ENCODE measurements at places on chromosomes 12 and 14. TPM values are rescaled to one million over a fixed set of nuclear protein-coding genes. Genes with fewer than 3 reads are reported as not detected.

Gene TMEM119
- total RNA-seq, result 0.80 TPM

DNA sequence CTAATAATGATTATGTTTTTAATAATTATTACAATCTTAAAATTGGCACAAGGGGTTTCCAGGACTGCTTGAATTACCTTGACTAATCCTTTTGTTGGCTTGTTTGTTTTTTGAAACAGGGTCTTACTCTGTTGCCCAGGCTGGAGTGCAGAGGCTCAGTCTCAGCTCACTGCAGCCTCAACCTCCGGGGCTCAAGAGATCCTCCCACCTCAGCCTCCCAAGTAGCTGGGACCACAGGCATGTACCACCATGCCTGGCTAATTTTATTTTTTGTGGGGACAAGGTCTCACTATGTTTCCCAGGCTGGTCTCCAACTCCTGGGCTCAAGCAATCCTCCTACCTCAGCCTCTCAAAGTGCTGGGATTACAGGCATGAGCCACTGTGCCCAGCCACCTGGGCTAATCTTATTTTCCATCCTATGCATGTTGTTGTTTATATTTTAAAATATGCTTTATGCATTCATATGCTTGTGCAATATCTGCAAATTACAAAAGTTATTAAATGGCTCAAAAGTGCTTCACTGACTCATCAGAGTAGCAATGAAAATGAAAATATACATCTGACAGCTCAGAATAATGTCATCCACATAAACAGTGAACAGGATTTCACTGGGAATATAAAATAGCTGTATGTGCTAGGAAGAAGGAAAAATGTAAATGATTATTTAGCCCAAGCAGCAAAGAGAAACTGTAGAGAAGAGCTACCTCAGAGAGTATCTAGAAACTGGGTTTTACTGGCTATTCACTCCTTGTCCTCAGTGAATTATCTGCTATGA is 24.8 kb upstream of the PLEKHG6 start:
- DNase-seq, result no peak

- no peak for DNase-seq
These were observed 56.3 kb upstream of the GTF2A1 start for GRCh38 chr14:81277096-81277495.

Gene TMEM229B
- total RNA-seq, result 13.3 TPM

DNA sequence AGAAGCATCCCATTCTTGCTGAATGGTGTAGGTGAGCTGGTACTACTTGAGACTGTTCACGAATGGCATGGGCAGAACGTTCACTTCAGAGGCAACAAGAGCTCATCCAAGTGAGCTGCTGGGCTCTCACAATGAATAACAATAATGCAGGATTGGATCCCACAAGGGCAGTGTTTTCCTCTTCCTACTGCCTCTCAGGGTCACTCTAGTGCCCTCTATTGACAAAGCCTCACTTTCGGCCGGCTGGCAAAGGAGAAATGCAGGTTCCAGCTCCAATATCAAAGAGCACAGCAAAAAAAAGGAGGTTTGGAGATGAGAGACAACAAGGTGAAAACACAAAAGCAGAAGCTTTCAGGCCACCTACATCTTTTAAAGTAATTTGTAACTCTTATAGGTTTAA is 74.6 kb upstream of the MYF6 start:
- no peak for DNase-seq

DNA sequence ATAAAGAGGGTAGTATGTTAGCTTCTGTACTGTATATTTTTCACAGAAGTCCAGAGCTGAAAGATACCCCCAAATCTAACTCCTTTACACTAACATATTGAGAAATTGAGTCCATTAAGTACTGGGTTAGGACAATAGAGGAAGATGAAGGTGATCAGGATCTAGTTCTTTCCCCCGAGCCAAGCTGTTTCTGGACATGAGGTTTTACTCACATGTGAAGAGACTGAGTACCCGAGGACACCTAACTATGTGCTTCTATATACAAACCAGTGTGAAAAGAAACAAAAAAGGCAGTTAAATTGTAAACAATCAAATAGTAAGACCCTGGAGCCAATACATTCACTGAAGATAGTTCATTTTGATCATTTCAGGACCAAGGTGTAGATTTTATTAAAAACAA is 3.8 kb upstream of the TRHDE start:
- DNase-seq, result no peak

Gene OR4E2
- 0.25 TPM for total RNA-seq

GRCh38 chr12:12976366-12976765 is 23.7 kb downstream of the HEBP1 start:
- no peak for DNase-seq

Gene PAX9
- total RNA-seq, result not detected

DNA sequence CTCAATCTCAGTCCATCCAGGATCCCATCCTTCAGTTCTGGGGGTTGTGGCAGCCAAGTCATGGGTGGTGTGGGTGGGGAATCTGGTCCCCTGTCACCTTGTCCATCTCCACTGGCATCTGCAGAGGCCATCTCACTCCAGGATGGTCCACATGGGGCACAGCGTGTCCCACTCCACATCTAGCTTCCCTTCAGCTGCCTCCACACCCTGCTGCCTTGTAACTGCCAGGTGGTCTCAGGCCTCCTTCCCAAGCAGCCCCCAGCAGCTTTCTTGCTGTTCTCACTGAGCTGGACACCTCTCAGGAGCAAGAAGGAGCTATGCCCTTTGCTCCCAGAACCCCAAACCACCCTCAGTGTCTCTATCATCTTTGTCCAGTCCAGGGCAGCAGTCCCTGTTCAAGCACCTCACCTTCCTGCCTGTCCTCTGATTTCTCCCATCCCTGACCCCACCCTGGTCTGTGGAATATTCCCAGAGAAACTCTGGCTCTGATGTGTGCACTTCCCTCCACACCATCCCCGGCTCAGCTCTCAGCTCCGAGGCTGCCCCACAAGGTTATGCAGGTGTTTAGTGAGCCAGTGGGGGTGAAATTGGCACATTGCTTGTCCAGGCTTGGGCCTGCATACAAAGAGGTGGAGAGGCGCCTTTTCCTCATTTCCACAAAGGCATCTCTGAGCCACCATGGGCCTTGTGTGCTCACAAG is 13.7 kb upstream of the DYNC1H1 start:
- no peak for DNase-seq

- peak; percentile 84 for DNase-seq
These were observed 17.2 kb upstream of the ELK3 start for GRCh38 chr12:96177013-96177412.

DNA sequence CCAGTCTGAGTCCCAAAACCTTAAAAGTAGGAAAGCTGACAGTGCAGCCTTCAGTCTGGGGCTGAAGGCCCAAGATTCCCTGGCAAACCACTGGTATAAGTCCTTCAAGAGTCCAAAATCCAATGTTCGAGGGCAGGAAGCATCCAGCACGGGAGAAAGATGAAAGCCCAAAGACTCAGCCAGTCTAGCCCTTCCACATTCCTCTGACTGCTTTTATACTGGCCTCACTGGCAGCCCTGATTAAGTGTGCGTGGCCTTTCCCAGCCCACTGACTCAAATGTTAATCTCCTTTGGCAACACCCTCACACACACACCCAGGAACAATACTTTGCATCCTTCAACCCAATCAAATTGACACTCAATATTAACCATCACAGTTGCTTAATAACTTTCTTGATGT is 372.1 kb upstream of the CCDC196 start:
- no peak for DNase-seq

Gene RPS6KA5
- total RNA-seq, result 49.9 TPM

DNA sequence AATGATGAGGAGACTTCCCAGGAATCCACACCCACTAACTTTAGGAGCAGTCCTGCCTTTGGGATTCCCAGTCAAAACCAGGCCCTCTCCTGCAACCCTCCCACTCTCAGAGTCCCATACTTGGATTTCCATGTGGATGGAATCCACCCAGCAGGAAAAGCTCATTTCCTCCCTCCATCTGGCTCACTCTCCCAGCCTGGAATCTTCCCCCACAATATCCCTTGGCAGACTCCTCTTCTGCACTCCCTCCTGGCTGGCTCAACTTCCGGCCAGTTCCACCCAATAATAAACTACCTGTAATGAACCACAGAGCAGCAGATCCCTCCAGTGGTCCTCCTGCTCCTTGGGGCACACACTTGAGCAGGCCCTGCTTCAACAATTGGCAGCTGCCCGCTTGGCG is 102.8 kb upstream of the EGLN3 start:
- DNase-seq, result no peak

Gene ACOT6
- not detected for total RNA-seq

Gene RTRAF
- total RNA-seq, result 188 TPM

- DNase-seq, result no peak
These were observed 91.9 kb upstream of the RESF1 start for GRCh38 chr12:31867292-31867691.

DNA sequence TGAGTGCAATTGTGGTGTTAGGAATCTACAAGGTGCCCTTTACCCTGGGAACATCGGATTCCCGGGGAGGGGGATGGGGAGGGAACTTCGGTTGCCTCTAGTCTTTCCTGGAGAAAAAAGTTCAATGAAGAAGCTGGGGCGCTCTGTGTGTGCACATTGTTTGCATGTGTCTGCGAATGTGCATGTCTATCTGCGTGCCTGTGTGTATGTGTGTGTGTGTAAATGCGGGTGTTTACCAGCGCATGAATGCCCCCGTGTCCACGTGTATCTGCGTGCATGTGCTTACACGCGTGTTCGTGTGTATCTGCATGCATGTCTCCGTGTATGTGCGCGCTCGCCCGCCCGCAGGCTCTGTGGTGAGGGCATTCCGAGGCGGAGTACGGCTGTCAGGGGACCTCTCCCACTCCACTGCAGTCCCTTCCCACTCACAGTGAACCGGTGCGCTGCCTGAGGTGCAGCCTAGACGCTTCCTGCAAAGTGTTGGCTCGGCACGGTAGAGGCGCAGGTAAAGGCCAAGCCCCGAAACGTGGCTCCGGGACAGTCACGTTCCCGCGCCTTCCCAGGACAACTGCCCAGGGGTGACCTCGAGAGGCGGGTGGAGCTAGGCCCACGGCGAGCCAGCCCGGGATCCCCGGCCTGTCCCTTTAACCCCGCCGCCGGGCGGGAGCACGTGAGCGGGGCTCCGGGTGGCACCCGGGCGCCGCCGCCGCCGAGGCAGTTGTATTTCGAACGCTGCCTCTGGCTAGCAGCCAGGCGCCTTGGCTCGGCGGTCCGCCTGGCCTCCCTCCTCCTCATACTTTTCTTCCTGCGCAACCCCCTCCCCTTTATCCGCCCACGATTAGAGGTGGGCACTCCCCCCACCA is 539 bp upstream of the HMGA2 start:
- no peak for DNase-seq

DNA sequence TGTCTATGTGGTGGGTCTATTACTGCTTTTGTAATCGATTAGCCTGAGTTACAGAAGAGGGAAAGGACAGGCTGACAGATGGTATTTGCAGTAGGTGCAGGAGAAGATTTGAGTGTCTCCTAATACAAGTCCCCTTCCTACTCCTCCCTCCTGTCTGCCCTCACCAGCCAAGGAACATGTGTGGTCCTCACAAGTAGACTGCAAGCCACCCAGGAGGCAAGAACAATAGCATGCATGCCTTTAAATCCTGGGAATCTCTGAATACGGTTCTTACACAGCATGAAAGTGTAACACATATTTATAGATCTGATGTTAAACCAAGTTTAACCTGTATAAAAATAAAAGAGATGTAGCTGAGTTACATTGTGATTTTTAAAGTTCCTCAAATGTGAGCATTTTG is 117.0 kb downstream of the PTCSC3 start:
- DNase-seq, result no peak

DNA sequence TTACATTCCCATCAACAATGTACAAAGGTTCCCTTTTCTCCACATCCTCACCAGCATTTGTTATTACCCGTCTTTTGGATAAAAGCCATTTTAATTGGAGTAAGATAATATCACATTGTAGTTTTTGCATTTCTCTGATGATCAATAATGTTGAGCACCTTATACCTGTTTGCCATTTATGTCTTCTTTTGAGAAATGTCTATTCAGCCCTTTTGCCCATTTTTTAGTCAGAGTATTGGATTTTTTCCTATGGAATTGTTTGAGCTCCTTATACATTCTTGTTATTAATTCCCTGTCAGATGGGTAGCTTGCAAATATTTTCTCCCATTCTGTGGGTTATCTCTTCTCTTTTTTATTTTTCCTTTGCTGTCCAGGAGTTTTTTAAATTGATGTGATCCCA is 10.7 kb upstream of the OR8S1 start:
- no peak for DNase-seq

GRCh38 chr14:42877716-42878115 is 1271.0 kb downstream of the LRFN5 start:
- no peak for DNase-seq

DNA sequence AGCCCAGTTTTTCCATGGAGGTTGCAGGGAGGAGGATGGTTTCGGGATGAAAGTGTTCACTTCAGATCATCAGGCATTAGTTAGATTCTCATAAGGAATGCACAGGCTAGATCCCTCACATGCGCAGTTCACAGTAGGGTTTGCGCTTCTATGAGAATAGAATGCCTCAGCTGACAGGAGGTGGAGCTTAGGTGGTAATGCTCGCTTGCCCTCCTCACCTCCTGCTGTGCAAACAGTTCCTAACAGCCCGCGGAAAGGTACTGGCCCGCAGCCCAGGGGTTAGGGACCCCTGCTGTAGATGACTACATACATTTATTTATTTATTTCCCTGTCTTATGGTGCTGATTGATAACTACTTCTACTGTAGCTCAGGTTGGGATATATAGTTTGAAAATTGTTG is 93.2 kb downstream of the FBXO33 start:
- no peak for DNase-seq

Gene BAG5
- 29.9 TPM for total RNA-seq

GRCh38 chr12:14364583-14365271 is 755 bp upstream of the ATF7IP start:
- no peak for DNase-seq

Gene CHGA
- not detected for total RNA-seq

GRCh38 chr12:16562435-16562834 is 43.5 kb downstream of the LMO3 start:
- DNase-seq, result no peak

- DNase-seq, result no peak
These were observed 53.8 kb downstream of the STAB2 start for GRCh38 chr12:103640831-103641230.

DNA sequence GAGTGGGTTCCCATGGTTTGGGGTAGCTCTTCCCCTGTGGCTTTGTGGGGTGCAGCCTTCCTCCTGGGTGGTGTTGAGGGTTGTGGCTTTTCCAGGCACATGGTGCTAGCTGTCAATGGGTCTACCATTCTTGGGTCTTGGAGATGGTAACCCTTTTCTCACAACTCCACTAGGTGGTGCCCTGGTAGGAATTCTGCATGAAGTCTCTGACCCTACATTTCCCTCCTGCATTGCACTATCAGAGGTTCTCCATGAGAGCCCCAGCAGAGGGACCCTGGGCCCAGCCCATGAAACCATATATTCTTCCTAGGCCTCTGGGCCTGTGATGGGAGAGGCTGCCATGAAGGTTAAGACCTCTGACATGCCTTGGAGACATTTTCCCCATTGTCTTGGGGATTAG is 1093.3 kb downstream of the SLC16A7 start:
- DNase-seq, result no peak

DNA sequence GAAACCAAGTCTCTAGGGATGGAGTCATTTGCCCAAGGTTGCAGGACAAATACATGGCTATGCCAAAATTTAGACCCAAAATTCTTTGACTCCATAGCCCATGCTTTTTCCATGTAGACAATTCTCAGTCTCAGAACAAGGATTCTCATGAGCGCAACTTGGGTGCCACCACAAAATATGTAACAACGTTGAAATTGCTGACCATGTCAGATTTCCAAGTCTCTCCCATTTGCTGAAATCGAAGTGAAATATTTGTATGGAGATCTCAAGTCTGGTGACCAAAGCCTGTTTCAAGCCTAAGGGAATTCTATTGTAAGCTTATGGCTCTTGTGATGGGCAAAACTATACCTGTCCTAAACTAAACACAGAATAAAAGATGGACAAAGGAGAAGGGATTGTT is 333.5 kb downstream of the AEBP2 start:
- no peak for DNase-seq

- DNase-seq, result no peak
These were observed 502.4 kb upstream of the ATP2B1 start for GRCh38 chr12:90211017-90211416.

Data from activated CD4-positive, alpha-beta memory T cell treated with anti-CD3 and anti-CD28 coated beads, Interleukin-2, amount 10 ng/mL, durations not matched to agents 7 days and 5 days (primary cell).